ENCODE measurements at places on chromosomes 4 and X. TPM values are rescaled to one million over a fixed set of nuclear protein-coding genes. Genes with fewer than 3 reads are reported as not detected.

The GYPE gene
- total RNA-seq, result 1.7 TPM

The TMSB15B gene
- total RNA-seq, result 1.7 TPM

The WDFY3 gene
- 80.3 TPM for total RNA-seq

The PASD1 gene
- total RNA-seq, result not detected

The HPGD gene
- 167 TPM for total RNA-seq

The STK26 gene
- total RNA-seq, result 8.4 TPM

The WDR19 gene
- total RNA-seq, result 53.6 TPM

The RHOXF2B gene
- total RNA-seq, result not detected

The EXOSC9 gene
- 34.1 TPM for total RNA-seq

The MFAP3L gene
- 3.6 TPM for total RNA-seq

The MAGEC2 gene
- not detected for total RNA-seq

The C4orf51 gene
- total RNA-seq, result not detected

The KLB gene
- total RNA-seq, result 50.3 TPM

The FDCSP gene
- not detected for total RNA-seq

The STS gene
- 40.4 TPM for total RNA-seq

The GSX2 gene
- total RNA-seq, result not detected

The THAP6 gene
- total RNA-seq, result 28.8 TPM

The TLR10 gene
- 2.1 TPM for total RNA-seq

The NEXMIF gene
- 0.34 TPM for total RNA-seq
